ENCODE measurements at places on chromosomes 13 and 19.

DNA sequence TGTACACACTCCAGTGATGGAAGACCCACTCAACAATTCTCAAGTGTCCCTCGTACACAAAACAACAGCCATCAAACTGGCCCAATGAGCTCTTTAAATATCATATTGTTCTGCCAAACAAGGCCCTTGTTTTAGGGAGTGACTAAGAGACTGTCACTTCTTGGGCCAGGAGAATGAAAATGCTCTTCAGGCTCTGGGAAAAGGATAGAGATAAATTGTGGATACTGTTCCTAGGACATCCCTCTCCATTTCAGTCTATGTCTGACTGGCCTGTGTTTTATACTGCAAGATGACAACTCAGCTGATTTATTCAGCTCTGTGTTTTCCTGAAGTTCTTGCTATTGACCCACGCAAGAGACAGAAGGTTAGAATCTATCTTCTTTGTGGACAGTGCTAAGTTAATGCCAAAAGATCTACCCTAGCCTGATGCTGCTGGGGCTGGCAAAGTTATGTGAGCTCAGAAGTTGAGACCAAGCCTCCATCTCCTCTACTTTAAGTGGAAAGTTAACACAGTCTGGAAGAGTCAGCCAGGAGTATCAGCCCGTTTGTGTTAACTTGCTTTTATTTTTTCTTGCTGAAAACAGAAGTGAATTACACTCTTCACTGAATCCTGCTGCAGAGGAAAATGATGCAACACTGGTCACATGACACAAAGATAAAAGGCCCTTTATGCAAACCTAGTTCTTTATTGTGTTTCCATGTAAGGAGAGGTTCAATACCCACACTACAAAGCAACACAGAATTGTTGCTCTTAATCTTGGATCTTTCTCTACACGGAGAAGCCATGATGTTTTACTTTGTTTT, 14.6 kb downstream of the FRY start:
- DNase-seq, result no peak

DNA sequence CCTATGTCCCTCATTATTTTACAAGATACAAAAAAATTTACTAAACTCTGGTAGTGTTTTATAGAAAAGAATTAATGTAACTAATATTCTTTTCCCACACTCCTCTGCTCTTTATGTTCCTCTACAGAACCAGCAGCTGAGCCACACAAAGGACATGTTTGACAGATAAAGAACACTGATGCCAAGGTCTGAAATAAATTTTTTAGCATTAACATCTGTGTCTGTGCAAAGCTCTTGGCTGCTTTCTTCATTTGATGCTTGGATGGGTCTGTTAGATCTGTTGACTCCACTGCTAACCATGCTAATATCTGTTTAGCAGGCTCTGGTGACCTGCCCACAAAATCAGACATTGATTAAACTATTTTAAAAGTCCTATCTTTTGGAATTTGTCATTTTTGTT, 2363.8 kb downstream of the PCDH9 start:
- DNase-seq, result no peak

DNA sequence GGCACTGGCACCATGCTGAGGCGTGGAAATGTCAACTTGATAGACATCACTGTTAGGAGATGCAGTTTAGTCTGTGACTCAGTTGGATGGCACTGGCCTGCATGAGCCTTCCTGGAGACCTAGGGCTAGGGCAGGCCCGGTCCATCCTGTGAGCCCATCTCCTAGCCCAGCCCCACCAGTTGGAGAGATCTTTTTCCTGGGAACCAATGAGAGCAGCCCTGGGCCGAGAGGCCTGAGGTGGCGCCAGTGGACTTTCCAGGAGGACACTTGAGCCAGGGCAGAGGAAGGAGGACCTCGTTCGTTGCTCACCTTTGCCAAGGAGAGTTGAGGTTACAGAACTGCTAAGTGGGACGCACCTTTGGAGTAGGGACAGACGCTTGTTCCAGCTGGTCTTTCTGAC, 100.5 kb upstream of the TEX29 start:
- DNase-seq, result no peak

- no peak for DNase-seq
Measured at GRCh38 chr13:49428041-49428763, 15.7 kb downstream of the CAB39L start.

All from ELF-1 (cell line).